ENCODE measurements at places on chromosomes 12 and 14. TPM values are rescaled to one million over a fixed set of nuclear protein-coding genes. Genes with fewer than 3 reads are reported as not detected.

GRCh38 chr12:91335699-91336098 is 153.1 kb upstream of the DCN start:
- no peak for DNase-seq

DNA sequence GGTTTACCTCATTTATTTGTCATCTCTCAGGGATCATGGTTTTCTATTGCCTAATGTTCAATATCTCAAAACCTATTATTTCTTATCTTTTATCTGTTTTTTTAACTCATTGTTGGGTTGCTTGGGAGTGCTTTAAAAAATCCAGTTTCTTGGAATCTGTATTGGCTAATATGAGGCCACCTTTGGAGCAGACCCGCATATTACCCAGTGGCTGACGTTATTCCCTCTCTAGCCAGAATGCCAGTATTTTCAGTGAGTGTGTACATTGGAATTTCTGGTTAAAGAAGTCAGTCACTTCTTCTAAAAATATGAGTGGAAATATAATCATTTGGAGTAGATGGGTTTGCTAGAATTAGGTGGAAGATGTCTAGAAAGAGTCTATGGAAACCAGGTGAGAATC is 38.3 kb downstream of the PRMT8 start:
- DNase-seq: no peak

DNA sequence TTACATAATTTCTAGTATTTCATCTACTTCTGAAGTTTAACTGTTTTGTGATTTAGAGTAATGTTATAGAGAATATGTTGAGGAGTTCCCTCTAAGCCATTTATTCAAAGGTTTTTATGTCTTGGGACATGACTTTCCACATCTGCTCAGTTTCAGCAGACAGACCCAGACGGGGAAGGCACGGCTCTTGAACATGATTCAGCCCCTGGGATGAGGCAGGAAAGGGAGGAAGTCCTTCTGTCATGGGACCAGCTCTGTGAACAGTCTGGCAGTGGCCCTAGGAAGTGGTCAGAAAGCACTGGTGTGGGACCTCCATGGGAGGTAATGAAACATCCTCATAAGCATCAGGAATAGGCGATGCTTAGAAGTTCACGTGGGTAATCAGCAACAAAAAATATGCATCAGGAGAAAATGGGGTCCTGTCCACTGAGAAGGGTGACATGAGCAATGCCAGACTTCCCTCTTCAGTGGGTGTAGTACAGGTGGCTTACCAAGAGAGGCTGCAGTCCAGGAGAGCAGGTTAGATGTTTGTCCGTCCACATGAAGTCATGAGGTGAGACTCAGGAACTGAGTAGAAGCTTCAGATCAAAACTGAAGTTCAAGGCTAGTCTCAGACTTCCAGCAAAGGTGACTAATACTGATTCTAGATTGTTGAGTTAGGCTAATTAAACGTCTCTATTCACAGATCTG is 248.5 kb downstream of the IPO8 start:
- DNase-seq: no peak

- DNase-seq: no peak
Observed at GRCh38 chr12:12951504-12951903, 466 bp downstream of the GPRC5D start.

DNA sequence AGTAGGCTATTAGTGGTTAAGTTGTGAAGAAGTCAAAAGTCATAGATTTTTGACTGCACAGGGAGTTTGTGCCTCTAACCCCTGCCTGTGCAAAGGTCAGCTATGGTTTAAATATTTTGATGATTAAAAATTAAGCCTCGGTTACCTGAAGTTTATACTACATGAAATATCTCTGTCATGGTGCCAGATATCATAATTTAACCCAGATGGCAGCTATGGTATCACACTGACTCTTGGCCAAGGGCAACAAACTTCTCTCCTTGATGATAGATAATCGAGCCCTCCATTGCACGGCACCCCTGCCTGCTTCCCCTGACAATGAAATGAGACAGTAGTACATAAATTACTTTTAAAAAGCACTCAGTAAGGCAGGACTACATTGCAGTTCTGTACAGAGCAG is 80.8 kb downstream of the SLC35F4 start:
- DNase-seq: peak; percentile 43

- DNase-seq: no peak
Observed at GRCh38 chr12:79764641-79765040, 73.9 kb upstream of the PAWR start.

DNA sequence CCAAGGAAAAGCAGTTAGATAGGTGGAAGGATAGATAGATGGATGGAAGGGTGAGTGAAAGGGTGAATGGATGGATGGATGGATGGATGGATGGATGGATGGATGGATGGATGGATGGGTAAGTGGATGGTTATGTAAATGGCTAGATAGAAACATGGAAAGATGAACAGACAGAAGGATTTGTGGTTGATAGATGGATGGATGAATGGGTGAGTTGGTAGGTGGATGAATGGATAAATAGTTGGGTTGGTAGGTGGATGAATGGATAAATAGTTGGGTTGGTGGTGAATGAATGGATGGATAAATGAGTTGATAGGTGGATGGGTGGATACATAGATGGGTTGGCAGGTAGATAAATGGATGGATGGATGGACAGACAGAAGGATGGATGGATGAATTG is 30.3 kb upstream of the FAM222A start:
- no peak for DNase-seq

DNA sequence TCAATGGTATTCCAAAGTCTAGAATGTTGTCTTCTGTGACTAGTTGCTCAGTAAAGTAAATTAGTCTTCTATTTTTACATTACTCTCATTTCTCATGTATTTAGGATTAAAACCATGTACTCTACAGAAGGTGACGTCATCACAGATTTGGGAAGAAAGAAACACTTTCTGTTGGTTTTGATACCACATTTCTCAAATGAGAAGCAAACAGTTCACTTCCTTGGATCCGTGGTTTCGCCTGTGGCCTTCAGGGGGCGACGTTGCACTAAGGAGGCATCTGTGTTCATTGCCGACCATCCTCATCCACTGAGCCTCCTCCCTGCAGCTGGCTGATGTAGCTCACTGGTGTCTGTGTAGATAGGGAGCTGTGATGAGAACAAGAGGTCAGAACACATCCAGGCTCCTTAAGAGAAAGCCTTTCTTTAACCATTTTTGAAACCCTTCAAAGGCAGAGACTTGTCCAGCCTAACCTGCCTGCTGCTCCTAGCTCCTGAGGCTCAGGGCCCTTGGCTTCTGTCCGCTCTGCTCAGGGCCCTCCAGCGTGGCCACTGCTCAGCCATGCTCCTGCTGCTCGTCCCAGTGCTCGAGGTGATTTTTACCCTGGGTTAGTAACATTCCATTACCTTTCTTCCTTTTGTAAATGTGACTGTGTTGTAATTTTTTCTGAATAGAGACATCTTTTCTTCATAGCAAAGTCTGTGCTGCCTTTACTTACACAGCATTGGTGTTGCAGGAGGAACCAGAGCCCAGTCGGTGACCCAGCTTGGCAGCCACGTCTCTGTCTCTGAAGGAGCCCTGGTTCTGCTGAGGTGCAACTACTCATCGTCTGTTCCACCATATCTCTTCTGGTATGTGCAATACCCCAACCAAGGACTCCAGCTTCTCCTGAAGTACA is 220.6 kb upstream of the OR4E1 start:
- DNase-seq: no peak

DNA sequence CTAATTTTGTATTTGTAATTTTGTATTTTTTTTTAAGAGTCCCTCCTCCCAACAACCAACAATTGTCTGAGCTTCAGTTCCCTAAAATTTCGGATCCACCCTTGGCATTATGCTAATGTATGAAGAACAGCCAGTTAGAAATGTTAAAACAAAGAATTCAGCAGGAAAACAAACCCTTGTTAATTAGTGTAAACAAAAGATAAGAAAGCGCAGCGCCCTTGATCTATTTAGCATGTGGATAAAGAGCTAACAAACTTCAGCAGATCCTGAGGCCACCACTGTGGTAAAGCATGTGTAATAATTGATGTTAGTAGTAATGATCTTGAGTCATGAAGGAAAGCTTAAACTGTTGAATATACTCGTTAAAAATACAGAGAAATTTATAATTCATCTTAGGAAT is 199.8 kb downstream of the TMX1 start:
- DNase-seq: no peak

GRCh38 chr14:76502638-76503037 is 126.7 kb downstream of the ESRRB start:
- no peak for DNase-seq

- DNase-seq: no peak
Observed at GRCh38 chr12:133256321-133256720, 20.6 kb upstream of the ANHX start.

GRCh38 chr12:93591137-93591868 is 18.8 kb downstream of the SOCS2 start:
- peak; percentile 34 for DNase-seq

DNA sequence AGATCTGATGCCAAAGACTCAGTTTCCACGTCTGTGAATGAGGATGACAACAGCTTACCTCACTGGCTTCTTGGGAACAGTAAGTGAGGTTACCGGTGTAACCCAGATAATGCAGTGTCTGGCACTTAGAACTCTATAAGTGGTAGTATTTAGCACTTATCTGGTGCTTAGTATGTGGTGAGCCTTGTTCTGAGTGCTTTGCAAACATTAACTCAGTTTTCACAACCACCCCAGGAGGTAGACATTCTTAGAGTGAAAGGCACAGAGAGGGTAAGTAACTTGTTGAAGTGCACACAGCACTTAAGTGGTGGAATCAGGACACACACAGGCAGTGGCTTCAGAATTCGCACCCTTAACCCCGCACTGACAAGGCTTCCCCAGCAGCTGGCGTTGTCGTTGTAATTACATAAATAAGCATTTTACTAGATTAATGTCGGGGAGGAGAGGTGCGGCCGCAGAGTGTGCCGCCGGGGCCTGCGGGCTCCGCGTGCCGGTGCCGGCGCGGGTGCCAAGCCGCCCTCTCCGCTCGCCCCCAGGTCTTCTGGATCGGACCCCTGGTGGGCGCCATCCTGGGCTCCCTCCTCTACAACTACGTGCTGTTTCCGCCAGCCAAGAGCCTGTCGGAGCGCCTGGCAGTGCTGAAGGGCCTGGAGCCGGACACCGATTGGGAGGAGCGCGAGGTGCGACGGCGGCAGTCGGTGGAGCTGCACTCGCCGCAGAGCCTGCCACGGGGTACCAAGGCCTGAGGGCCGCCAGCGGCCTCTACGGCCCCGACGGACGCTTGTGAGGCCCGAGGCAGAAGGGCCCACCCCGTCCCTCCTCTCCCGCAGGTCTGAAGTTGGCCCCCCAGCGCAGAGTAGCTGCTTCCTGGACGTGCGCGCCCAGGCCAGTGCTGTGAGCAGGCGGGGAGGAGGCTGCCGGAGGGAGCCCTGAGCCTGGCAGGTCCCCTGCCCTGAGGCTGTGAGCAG is 4.6 kb downstream of the AQP2 start:
- DNase-seq: no peak

GRCh38 chr12:39144613-39145061 is 239.2 kb upstream of the CPNE8 start:
- no peak for DNase-seq

- DNase-seq: no peak
Observed at GRCh38 chr14:61542848-61543790, 152.2 kb upstream of the HIF1A start.

The SLC4A8 gene
- 1.4 TPM for total RNA-seq

The KRT82 gene
- total RNA-seq: not detected

The SLC25A21 gene
- total RNA-seq: 8.2 TPM

The SLC6A13 gene
- not detected for total RNA-seq

The LTBR gene
- total RNA-seq: 10.1 TPM

Data from G401 (cell line).